ENCODE measurements at places on chromosomes 13 and 19. TPM values are rescaled to one million over a fixed set of nuclear protein-coding genes. Genes with fewer than 3 reads are reported as not detected.

The NR1H2 gene
- total RNA-seq = 85.0 TPM

The TDRD12 gene
- 0.31 TPM for total RNA-seq

The SYT5 gene
- 2.9 TPM for total RNA-seq

The PLEKHA4 gene
- total RNA-seq = 30.2 TPM

The C1QTNF9B gene
- not detected for total RNA-seq

The KLK1 gene
- total RNA-seq = 80.6 TPM

The FCER2 gene
- total RNA-seq = 0.29 TPM

The ZFP28 gene
- 1.6 TPM for total RNA-seq

The PCDH8 gene
- 0.38 TPM for total RNA-seq

The FGF21 gene
- total RNA-seq = not detected

The ATP4B gene
- total RNA-seq = 0.19 TPM

The MCF2L gene
- total RNA-seq = 53.9 TPM

The GGN gene
- 0.12 TPM for total RNA-seq

The TMEM59L gene
- 0.93 TPM for total RNA-seq

The NDUFB7 gene
- total RNA-seq = 255 TPM

The KLK3 gene
- total RNA-seq = 3.7 TPM

The FFAR1 gene
- total RNA-seq = not detected

The ACP5 gene
- 24.9 TPM for total RNA-seq

The PNMA8B gene
- 0.36 TPM for total RNA-seq

The CCL25 gene
- total RNA-seq = not detected

The EID2B gene
- 4.2 TPM for total RNA-seq

The ZNF560 gene
- not detected for total RNA-seq

The PRODH2 gene
- total RNA-seq = not detected

The KEAP1 gene
- total RNA-seq = 61.0 TPM

The IGFL3 gene
- total RNA-seq = not detected

The LRRC25 gene
- 2.1 TPM for total RNA-seq

The KLK2 gene
- not detected for total RNA-seq

The CGB5 gene
- total RNA-seq = not detected

The FLT1 gene
- total RNA-seq = 3.8 TPM

Data from mucosa of descending colon (tissue), 3 donors.